Stimulated activated CD8-positive, alpha-beta memory T cell treated with anti-CD3 and anti-CD28 coated beads, Interleukin-15, amount 100 ng/mL, for 48 hours (primary cell): ENCODE measurements at places on chromosomes 12 and 14.

DNA sequence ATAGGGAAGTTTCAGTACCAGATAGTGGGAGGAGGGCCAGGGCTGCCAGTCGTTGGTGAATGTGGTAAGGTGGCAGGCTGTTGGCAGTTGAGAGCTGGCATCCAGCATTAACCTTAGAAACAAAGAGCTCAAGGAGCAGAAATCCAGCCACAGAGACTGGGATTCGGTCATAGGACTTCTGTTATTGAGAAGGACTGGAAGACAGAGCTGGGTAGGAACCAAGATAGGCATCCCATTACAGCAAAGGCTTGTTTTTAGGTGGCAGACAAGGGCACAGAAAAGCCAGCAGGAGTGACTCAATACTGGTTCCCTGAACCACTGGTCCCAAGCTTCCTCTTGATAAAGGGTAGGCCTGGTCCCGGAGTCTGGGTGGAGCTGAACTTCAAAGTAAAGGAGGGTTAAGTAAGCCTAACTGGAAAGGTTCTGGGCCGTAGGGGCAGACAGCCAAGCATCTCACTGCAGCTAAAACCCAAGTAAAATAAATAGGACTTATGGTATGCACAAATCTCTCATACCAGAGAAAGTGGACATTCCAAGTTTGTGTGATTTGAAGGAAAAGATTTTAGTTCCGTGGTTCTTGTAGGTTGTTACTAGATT lies 147.9 kb downstream of the ETV6 start:
- DNase-seq = no peak

DNA sequence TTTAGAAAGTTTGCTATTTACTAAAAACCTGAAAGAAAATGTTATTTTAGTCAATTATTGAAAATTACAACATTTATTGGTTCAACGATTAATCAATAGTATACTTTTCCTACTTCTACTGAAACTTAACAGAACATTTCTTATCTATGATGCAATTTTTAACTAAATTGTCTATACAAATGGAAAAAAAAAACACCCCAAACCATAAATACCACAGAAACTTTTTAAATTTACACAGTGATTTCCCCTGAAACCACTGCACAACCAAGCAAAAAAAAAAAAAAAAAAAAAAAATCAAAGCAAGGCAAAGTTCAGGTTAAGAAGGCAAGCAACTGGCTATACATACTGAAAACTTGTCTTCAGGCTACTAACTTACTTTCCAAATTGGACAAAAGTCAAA lies 71.9 kb upstream of the POC1B start:
- no peak for DNase-seq

DNA sequence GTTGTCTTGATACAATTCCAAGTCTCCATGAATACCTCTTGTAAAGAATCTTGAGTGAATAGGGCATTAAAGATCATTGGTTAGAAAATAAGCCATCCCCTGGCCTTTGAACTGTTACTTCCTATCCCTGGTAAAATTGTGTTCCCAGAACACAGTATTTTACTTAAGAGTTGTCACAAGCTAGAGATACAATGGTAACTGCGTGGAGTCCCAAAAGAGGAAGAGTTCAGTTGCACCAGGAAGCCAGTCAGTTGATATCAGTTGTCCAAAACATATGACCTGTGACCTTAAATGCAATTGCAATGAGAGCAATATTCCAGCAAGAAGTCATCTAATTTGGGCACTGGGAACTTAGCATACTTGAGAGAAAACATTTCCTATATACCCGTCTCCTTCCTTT lies 117.3 kb downstream of the NEDD1 start:
- no peak for DNase-seq

- no peak for DNase-seq
Measured at GRCh38 chr12:42893803-42894202, 304.3 kb upstream of the PRICKLE1 start.

GRCh38 chr14:85037411-85037810 lies 492.5 kb upstream of the FLRT2 start:
- no peak for DNase-seq

DNA sequence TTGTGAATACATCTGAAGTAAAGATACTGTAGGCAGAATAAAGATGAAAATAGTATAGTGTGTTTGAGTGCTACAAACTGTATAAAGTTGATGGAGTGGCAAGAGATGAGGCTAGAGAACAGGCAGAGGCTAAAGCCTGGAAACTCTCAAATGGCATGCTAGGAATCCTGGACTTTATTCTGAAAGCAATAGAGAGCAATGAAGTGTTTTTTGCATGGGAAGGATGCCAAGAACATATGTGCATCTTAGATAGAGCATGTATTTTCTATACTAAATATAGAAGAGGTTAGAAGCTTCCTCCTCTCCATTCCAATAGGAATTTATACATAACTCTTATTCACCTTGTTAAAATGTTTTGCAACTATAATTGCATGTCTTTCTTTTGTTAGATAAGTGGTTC lies 86.3 kb upstream of the TMTC2 start:
- DNase-seq = no peak

GRCh38 chr14:34387974-34388516 lies 74.0 kb downstream of the SPTSSA start:
- DNase-seq = no peak

DNA sequence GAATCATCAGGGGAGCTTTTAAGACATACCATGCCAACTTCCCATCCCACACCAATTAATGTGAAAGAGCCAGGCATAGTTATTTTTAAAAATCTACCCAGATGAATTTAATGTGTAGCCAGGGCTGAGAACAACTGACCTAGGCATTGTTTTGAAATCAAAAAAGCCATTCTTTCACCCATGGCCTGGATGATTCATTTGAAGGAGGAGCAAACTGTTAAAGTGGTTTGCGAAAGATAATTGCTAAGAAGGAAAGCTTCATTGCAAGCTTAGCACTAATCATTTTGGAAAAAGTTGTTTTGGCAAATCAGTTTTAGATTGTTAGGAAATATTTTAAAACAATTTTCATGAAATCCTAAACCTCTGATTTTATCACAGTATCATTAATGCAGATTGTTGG lies 2.1 kb upstream of the GTSF1 start:
- DNase-seq = no peak

DNA sequence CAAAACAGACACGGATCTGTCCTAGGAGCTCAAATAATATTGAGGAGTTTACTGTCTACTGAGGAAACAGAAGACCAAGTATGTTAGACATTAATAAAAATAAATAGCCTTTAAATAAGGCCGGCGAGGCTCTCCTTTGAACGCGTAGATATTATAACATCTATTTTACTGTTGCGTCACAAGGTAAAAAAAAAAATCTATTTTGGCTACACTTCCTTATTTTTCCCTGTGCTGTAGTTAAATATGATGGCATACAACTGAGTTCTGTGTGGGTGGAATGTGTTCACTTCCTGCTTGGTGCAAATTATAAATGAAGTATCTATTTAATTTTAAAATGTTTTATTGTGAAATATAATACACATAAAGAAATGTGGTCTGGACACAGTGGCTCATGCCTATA lies 17.2 kb upstream of the RAD52 start:
- no peak for DNase-seq

- no peak for DNase-seq
Measured at GRCh38 chr14:65062096-65063075, 39.9 kb downstream of the MAX start.

DNA sequence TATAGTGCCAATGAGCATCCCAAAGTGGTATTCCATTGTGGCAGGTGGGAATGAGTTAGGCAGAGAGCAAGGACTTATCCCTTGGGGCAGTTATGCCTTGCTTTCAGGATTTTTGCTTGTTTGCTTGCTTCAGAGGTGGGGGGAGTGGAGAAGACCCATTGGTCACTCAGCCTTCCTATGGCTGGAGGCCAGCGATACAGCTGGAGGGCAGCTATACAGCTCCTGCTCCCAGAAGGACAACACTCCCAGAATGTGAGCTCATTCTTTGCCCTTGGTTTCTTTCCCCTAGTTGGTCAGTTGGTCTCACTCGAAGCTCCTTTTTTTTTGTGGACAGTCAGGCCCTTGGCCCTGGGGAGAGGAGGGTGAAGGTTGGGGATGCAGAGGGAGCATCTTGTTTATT lies 14.5 kb downstream of the KRT83 start:
- DNase-seq = no peak

DNA sequence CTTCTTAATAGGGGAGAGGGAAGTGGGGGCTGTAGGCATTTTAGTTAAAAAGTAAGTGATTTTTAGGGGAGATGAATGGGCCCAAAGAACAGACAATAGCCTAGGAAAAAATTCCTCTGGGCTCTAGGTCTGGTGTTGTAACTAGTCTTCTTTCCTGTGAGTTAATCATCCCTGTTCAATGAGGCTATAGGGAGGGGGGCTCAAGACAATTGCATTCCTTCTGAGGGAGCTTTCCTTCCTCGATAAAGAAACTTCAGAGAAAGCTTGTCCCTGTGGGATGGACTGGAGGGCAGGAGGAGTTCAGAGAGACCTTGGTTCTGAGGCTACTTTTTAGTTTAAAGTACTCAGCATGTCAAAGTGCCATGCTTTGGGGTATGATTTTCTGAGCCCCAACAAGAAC lies 127.2 kb downstream of the BBS10 start:
- no peak for DNase-seq

DNA sequence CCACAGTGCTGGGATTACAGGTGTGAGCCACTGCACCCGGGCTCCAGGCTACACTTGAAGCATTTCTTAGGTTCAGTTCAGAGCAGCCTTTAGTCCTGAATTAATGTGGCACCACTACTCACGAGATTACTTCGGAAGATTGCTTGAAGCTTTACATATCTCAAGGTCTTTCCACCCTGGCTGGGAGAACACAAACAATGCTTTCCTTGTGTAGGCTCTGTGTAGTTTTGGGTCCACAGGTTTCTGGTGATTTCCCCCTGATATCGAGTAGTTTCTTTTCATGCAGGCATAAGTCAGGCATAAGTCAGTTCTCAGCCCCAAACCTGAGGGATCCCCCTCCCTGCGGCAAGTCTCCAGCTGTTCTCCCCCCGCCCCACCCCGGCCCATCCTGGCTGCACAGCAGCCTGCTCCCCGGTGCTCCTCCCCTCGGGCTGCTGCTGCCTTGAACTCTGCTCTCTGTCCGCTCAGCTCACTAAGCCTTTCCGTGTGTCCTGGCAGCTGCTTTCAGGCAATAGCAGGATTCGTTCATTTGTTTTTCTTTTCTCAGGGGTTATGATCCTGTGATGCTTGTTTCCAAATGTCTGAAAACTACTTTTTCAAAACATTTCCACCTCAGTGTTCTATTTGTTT lies 417.7 kb downstream of the TMEM121 start:
- no peak for DNase-seq

- no peak for DNase-seq
Measured at GRCh38 chr14:94397289-94398181, 9.1 kb upstream of the SERPINA1 start.

- no peak for DNase-seq
Measured at GRCh38 chr12:12671850-12672660, 23.9 kb downstream of the GPR19 start.

- DNase-seq = no peak
Measured at GRCh38 chr12:85828576-85828975, 7.6 kb downstream of the RASSF9 start.

DNA sequence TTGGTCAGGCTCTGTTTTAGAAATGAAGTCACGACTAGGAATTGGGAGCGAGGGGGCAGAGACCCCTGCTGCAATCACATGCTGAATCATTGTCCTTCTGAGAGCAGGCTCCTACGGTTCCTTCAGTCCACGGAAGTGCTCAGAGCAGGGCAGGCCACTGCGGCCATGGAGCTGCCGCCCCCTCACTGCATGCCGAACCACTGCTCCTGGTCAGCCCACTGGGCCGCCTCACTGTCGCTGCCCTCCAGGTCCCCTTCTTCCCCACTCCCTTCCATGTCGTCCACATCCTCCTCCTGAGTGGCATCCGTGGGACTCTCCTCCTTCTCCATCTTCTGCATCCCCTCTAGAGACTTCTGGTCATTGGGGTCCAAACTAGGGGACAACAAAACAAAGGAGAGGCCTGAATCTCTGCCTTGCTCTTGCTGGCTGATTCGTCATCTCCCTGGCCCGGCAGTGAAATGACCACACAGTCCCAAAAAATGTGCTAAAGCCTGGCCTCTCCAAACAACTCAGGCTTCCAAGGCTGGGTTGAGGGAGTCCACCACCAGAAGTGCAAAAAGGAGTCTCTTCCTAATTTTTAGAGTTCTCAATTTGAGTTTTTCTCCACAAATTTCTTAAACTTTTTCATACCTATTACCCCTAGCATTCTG lies 29.4 kb downstream of the ANAPC7 start:
- DNase-seq = no peak

GRCh38 chr12:54220092-54220557 lies 31.3 kb upstream of the SMUG1 start:
- DNase-seq = no peak

DNA sequence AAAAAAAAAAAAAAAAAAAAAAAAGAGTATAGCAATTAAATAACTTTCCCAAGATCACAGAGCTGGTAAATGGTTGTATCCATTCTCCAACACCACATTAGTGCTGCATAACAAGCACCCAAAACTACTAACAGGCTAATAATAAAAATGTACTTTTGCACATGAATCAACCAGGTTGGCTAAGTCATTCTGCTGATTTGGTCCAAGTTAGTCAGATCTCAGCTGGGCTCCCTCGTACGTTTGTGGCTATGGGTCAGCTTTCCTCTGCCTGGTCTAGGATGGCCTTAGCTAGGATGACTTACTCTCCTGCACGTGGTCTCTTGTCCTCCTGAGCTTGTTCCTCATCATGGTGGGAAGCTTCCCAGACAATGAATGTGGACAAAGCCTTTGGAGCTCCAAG lies 7.9 kb upstream of the PLEKHG6 start:
- DNase-seq = no peak

- DNase-seq = no peak
Measured at GRCh38 chr12:53098354-53098981, 1.0 kb downstream of the IGFBP6 start.

- DNase-seq = no peak
Measured at GRCh38 chr14:105187935-105188524, 6.9 kb upstream of the NUDT14 start.

DNA sequence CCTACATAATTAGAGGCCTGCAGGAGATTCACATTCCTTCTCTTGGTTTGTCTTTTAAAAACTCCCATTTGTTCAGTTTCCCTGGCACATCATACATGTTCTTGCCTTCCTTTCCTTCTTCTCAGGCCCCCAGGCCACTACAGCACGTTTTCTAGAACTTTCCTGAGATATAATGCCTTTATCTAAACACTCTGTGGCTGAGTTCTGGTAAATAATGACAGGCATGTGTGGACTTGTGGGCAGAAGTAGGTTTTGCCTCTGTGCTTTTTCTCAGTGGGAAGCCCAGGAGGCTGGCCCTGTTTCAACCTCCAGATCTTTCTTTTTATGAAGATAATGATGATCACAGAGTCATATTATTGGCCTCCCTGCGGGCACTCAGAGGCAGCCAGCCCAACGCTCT lies 117.2 kb downstream of the TMX1 start:
- no peak for DNase-seq

- no peak for DNase-seq
Measured at GRCh38 chr14:79580414-79580813, 630.9 kb downstream of the DIO2 start.
